Stimulated activated CD4-positive, alpha-beta T cell treated with anti-CD3 and anti-CD28 coated beads, Interleukin-2, amount 100 ng/mL, for 48 hours (primary cell): ENCODE measurements at places on chromosomes 11 and 22.

DNA sequence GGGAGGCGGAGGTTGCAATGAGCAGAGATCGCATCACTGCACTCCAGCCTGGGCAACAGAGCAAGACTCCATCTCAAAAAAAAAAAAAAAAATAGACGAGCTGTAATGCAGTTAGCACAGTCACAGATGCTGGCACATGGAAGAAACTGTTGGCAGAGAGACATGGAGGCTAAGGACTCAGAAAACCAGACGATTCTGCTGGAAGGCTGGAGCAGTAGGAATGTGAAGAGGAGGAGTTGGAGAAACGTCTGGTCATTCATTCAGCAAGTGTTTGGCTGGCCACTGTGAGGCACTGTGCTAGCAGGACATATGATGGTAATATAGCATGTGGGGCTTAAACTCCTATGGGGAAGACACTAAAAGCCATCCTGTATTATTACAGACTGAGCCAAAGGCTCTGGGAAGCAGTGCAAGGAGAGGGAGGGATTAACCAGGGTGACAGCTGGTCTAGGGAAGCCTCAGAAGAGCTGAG is 5.0 kb downstream of the UQCR10 start:
- no peak for DNase-seq

DNA sequence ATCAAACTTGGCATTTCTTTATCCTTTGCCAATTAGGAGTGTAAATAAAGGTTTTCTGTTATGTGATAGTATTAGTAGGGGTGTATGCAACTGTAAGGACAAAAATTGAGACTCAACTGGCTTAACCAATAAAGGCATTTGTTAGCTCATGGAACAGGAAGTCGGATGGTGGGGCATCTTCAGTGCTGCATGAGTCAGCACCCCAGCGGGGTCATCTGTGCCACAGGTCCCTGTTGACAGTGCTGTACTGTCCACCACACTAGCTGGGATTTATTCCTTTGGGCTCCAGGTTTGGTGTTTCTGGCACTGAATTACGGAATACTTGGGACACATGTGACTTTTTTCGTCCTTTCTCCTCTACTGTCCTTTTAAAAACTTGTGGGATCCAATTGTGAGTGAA is 86.0 kb downstream of the PPP6R3 start:
- DNase-seq: no peak

DNA sequence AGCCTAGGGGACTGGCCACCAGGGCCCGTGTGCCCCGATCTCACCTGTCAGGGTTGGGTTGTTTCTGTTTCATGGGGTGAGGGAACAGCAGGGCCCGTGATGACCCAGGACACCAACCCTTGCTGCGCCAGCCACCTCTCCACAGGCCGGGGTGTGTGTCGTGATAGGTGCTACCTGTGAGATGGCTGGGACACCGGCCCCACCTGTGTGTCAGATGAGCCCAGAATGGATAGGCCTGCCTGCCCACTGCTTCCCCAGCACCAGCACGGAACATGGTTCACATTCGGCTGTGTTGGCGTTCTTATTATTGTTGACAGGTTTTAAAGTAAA is 7.1 kb downstream of the CLDN5 start:
- no peak for DNase-seq

- DNase-seq: no peak
Measured at GRCh38 chr11:103067118-103067517, 24.8 kb downstream of the DCUN1D5 start.

DNA sequence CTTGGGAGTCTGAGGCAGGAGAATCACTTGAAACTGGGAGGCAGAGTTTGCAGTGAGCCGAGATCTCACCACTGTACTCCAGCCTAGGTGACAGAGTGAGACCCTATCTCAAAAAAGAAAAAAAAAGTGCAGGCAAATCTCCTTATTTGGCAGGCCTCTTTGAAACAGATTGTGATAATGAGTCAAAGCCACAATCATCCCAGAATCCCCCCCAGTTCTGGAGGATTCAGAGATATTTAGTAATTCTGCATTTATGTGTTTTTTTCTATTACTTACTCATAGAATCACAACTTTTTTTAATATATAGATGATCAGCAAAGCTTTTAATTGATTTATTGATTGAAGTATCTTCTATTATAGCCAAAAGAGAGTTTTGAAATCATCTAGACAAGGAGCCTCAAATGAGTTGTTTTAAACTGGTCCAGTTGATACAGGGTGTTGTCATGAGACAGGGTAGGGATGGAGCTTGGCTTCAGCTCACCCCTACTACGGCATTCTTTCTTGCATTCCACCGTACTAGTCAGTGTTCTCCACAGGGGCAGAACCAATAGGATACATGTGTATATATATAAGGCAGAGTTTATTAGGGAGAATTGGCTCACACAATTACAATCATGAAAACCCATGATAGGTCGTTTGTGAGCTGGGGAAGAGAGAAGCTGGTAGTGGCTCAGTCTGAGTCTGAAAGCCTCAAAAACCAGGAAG is 39.3 kb upstream of the SORL1 start:
- DNase-seq: no peak
